Mammary microvascular endothelial cell (primary cell): ENCODE measurements at places on chromosomes 2 and 18. TPM values are rescaled to one million over a fixed set of nuclear protein-coding genes. Genes with fewer than 3 reads are reported as not detected.

The DSC2 gene
- total RNA-seq: 0.07 and 0.20 TPM in 2 replicates

The UGT1A8 gene
- not detected in 2 replicates for total RNA-seq

The C18orf32 gene
- total RNA-seq: 25.7 and 30.2 TPM in 2 replicates

The ASIC4 gene
- total RNA-seq: not detected in 2 replicates

The PKDCC gene
- 1.3 and 1.4 TPM in 2 replicates for total RNA-seq
